ENCODE measurements at places on chromosomes 12 and 14.

DNA sequence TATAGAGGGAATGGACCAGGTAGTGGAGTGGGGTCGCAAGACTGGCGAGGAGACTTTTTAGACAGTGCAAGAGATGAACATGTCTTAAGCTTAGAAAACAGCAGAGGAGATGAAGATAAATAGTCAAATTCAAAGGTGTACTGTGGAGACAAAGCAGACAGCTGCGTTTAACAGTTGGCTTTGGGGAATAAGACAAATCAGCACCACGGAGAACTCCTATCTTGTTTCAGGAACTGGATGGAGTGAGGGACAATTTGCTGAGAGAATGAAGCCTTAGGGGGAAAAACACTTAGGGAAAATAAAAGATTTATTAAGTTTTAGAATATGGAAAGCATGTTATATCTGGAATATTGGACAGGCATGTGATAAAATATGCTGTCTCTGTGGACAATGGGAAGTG lies 458.8 kb downstream of the GLT1D1 start:
- no peak for DNase-seq

GRCh38 chr12:100239589-100239988 lies 27.3 kb downstream of the DEPDC4 start:
- no peak for DNase-seq

- no peak for DNase-seq
Observed at GRCh38 chr12:116920939-116921338, 10.2 kb downstream of the FBXW8 start.

DNA sequence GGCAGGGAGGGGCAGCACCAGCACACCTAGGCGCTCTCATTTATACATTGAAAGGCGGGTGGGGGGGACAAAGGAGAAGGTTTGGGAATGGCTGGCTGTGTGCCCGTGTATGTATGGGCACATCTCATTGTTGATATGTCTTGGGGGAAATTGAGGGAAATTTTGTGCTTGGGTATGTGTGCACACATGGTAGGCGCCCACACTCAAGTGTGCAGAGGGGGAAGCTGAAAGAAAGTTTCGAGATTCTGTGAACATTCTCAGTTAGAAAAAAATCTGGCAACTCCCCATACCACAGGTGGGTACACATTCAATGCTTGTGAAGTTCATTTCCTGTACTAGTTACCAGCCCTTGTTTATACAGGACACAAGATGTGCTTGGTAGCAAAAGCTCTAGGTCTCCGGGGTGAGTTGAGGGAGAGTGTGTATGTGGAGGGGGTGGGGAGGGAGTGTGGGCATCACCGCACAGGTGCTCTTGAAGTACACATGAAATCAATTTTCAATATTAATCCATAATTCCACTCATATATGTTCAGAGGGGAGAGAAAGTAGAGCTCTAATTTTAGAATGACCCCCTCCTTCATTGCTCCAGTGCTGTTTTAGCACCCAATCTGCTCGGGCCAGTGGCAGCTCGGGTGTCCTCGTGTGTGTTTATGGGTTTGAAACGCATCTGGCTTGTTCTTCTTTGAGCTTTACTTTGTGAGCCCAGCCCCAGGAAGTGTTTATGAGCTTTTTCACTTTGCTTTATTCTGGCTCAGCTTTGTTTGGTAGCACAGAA lies 286.0 kb downstream of the ZFP36L1 start:
- DNase-seq = no peak

DNA sequence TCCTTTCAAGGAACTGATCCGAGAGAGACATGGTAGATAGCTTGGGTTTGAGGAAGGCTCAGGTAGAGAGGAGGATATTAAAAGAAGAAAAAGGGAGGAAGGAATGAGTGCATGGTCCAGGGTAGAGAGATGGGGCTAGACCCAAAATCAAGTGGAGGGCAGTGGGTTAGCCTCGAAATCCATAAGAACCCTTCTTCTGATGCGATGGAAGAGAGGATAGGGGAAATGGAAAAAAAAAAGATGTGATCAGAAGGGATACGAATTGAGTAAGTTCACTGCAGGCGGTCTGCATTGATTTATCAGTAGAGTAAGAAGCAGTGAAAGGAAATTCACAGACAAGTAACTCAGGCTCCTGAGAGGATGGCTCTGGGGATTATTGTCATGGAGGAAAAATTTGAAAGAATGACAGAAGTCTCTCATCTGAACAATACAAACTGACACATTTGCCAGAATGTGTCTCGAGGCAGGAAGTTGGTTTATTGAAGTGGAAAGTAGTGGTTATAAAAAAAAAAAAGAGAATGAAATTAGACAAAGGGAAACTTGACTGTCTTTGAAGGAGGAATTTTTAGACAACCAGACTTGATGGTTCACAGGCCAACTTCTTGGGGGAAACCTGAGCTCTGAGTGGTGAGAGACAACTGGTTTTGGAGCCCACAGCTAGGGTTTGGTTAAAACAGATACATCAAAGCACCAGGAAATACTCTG lies 10.2 kb downstream of the PPFIBP1 start:
- DNase-seq = peak; percentile 62

DNA sequence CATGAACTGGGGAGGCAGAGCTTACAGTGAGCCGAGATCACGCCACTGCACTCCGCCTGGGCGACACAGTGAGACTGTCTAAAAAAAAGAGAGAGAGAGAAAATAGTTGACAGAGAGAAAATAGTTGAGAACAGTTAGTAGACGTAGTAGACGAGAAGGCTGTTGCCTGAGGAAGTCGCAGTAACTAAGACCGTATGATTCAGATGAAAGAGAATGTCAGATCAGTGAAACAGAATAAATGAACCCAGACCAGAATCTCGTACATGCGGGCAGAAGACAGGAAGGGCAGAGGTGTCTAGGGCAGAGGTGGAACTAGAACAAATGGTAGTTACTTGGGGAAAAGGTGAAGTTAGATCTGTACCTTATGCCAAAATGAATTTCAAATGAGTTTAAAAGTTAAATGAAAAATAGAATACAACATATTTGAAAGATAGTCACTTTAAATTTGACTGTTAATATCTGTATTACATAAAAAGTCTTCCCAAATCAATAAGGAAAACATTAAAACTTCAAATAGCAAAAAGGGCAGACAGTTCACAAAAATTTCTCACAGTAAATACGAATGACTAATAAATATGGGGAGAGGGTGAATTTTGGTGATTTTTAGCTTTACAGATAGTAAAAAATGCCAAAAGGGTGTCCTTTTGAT lies 17.7 kb downstream of the MDM2 start:
- no peak for DNase-seq

- no peak for DNase-seq
Observed at GRCh38 chr14:58629281-58629680, 8.5 kb upstream of the DACT1 start.

- DNase-seq = no peak
Observed at GRCh38 chr14:69154779-69155178, 1.9 kb upstream of the DCAF5 start.

- DNase-seq = peak; percentile 61
Observed at GRCh38 chr12:52082026-52082668, 2.6 kb downstream of the SMIM41 start.

DNA sequence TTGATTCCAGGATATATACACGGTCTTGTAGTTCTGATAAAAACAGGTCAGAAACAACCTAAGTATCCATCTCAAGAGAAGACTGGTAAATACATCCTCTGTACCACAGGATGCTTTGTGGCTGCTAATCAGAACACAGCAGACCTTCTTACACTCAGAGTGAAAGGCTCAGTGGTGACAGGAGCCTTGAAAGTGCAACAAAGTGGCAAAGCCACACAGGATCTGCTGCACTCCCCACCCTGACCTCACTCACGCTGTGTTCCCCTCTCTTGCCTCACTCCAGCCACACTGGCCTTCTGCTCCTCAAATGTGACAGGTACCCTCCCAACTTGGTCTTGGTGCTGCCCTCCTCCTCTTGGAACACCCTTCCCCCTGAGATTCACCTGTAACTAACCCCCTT lies 98.1 kb upstream of the GRIP1 start:
- no peak for DNase-seq

DNA sequence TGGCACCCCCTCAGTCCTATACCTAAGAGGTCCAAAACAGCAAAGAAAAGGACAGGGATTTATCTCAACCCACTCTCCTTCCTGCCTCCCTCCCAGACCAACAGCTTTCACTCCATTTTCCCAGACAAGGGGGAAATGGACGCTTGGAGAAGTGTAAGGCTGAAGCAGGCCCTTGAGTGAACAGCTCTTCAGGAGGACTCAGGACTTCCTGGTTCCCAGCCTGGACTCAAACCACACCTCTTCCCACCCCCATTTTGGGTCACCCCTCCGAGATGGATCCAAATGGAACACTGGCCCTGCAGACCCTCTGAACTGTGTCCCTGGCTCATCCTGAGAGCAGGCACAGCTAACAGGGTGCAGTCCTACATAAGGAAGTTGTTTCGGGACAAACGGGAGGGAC lies 2.7 kb downstream of the KMT2D start:
- no peak for DNase-seq

GRCh38 chr14:76953311-76953945 lies 75.1 kb downstream of the IRF2BPL start:
- DNase-seq = peak; percentile 91

DNA sequence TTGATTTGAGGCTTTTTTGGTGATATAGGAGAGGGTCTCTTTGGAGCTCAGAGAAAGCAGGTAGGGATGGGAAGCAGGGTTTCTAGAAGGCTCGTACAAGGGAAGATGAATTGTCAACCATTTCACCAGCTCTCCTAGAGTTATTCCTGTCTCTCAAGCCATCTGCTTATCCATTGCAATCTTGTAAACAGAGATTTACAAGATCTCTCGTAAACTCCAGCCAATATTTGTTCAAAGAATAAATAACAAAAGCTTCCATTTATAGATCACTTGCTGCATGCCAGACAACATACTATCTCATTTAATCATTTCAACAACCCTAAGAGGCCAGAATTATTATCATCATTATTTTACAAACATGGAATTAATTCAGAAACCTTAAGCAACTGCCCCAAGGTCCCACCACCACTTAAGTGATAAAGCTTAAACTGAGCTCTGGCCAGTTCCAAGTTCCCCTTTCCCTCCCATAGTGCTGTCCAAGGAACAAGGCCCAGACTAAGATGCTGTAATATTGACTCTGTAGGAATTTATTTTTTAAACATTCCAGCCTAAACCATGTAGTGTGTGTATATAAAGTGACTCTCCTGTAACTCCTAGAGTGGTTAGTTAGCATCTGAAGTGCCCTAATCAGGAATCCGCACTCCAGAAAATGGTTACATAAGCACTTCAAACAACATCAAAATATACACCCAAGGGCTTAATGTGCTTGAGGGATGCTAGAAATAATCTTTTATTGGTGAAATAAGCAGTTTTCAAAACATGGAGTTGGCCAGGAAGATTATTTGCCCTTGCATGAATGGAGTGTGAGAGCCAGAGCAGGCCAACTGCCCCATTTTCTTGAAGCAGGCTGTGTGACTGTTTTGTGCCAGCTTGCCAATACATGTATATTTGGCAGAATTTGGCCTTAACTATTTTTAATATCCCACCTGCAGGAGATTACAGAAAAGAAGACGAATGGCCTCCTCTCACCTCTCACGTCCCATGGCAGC lies 2.8 kb upstream of the PLEKHH1 start:
- DNase-seq = no peak

DNA sequence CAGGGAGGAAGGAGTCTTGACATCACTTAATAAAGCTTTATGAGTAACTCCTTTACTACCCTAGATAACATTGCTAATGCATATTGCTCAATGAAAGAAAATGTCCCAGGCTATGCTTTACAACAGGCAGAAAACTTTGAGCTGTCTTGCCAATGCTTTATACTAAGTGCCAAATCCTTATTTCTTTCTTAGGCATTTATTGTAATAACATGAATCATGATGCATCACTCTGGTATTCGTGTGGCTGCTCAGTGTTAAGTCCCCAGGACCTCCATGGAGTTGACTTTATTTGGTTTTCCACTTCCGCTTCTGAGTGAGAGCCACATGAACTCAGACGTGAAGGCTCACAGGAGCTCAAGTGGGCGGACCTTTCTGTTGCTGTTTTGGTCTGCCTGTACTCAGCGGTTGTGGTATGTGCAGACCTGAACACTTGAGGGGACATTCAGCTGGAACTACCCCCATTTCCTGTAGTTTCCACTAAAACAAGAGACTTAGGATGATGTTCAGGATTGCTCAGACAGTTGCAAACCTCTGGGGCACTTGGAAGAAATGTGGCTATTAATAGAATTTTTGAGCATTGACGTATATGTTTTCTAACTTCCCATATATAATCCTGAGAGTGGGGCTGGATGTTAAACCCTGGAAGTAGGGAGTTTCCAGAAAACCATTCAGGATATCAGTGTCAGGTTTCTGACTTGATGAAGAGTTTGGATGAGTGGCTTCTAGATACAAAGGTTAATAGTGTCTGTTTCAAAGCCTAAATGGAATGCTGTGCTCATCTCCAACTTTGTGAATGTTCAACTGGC lies 258.6 kb downstream of the MSRB3 start:
- DNase-seq = peak; percentile 99

DNA sequence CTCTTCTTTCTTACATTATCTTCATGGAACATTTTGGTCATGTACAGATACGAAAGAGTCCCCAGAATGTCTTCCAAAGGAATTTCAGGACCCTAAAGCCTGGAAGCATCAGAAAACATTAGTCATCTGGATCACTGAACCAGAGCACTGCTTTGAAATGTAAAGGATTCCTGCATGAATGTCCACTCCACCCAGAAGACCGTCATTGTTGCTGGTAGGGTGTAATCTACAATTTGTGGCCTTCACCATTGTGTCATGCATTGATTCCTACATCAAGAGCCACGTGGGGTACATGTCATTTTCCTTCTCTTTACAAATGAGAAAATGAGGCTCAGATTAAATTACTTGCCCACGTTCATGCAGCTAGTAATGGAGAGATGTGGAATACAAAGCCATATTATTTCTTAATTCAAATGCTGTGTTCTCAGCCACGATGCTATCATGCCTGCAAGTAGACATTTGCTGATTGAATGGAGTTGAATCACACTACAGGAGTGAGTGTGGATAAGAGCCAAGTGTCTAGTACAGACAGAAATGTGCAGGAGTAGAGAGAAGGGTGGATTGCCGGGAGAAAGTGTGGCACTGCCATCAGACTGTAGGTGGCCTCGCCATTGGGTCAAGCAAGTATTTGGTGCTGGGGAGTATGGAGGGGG lies 231.2 kb downstream of the C12orf75 start:
- no peak for DNase-seq

DNA sequence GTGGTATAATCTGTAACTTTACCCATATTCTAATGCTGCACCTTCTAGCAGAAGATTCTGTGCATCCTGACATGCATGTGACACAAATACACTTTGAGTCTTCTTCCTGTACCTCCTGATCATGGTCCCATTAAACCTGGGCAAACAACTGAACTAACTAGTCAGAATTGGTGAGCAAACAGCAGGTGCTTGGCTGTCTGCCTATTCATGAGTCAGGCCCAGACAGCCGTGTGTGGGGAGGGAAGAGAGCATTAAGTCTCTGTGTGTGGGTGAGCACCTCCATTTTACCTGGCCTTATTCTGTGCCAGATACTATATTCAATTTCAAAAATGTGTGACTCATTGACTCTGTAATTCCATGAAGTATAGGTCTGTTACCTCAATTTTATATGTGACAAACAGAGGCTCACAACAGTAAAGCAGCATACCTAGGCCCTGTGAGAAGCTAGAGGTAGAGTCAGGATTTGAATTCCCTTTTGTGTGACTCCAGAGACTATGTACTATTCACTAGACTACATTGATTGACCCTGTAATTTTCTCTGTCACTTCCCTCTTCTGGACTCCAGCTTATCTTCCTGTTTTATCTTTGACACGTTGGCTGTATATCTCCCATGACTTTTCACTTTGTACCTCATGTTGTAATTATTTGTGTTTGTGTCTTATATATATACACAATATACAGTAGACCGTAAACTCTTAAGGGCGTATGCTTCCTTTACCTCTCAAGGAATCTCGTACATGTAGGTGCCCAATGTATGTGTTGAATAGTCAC lies 32.2 kb downstream of the SUSD6 start:
- peak; percentile 71 for DNase-seq
